Motor neuron (in vitro differentiated cells): ENCODE measurements at places on chromosomes 5 and 9. TPM values are rescaled to one million over a fixed set of nuclear protein-coding genes. Genes with fewer than 3 reads are reported as not detected.
A peak's percentile ranks its signal among the peaks of the same experiment; 100 is the strongest.

The ZCCHC7 gene
- 28.6 and 31.3 TPM in 2 replicates for total RNA-seq

The C5orf58 gene
- 12.2 and 15.0 TPM in 2 replicates for total RNA-seq

The CEP78 gene
- 21.8 and 22.2 TPM in 2 replicates for total RNA-seq

The BARX1 gene
- total RNA-seq, result not detected in 2 replicates

The TPPP gene
- 2.1 and 2.2 TPM in 2 replicates for total RNA-seq

The SLC46A2 gene
- total RNA-seq, result 0.15 and 0.22 TPM in 2 replicates

The FBP2 gene
- total RNA-seq, result 0.39 TPM in 1 of 2 replicates, not detected in the other

The FOXD4 gene
- 0.63 and 0.77 TPM in 2 replicates for total RNA-seq

The PCDHB8 gene
- total RNA-seq, result 3.2 and 4.4 TPM in 2 replicates

DNA sequence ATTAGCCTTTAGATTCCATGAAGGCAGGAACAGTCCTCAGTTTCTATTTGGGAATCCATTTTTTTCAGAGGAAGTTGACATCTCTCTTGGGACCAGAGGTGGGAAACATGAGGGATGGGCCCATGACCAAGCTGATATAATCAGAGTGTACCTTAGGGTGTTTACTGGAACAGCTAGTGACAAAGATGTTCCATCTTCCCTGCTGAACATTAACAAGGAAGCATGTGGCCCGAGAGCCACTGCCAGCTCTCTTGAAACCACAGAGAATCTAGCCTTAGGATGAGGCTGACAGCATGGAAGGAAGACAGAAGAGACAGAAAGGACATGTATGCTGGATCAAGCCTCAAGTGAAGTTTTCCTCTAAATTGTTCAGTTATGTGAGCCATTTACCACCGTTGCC is 16.0 kb downstream of the AQP3 start:
- no peak for ATAC-seq

DNA sequence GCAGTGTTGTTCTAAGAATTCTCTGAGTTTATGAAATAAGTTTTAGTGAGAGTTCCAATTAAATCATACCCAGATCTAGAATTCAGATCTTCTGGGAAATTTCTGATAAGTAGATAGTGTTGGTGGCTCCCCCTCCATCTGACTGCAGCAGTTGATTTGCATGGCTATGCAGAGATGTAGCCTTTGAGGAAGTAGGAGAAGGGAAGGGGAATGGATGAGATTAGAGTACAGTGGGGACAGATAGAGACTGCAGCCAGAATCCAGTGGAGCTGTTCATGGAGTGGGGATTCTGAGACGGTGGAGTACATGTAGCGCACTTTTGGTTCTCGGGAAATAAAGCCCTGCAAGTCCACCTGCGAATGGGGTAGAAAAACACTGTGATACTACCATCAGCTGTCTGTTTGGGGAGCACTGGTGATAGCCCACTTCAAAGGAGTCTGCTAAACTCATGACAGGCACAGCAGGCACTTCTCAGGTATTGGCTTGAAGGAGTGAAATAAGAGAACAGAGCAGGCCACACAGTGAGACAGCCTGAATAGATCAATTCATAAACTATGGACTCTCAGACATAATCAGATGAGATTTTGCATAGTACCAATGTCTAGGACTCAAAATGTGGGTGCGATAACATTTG is 96.8 kb downstream of the ALDH1A1 start:
- no peak for ATAC-seq

- no peak for ATAC-seq
These were observed 138.1 kb upstream of the TLE4 start for GRCh38 chr9:79433703-79434102.

DNA sequence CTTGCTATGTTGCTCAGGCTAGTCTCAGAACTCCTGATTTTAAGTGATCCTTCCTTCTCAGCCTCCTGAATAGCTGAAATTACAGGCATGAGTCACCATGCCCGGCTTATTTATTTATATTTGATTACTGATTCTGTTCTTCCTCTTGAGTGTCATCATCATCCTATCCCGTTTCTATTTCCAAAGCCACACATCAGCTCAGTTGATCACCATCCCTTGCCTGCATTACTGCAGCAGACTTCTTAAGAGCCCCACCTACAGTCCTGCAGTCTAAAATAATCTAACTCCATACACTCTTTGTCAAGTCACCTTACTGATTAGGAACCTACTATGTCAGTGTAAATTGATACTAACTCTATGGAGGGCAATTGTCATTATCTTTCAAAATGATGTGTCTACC is 138.9 kb upstream of the RAI14 start:
- ATAC-seq, result no peak

- no peak for ATAC-seq
These were observed 34.4 kb downstream of the RABGAP1 start for GRCh38 chr9:122975196-122975595.

DNA sequence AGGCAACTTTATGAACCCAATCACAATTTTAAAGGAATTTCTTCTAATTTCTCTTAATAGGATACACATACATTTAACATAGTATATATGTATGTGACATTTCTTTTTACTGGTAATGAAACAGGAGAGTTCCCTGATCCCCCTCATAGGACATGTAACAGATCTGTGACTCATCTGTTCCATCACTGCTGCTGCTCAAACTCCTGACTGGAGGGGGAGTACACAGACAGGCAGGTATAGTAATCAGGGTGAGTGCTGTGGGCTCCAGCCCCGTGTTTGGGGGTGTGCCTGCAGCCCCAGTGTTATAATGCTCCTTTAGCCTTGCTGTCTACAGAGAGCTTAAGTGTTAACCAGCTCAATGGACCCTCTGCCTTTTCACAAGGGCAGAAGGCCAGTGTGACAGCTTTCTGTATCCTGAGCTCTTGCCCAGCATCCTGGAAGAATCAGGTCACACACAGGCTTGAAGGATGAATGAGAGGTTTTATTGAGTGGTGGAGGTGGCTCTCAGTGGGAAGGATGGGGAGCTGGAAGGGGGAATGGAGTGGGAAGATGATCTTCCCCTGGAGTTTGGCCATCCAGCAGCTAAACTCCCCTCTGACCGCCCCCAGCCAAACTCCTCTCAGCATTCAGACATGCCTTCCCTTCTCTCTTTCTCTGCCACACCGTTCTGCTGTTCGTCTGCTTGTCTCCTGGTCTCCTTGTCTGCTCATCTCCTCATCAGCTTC is 161.3 kb downstream of the ZNF608 start:
- ATAC-seq, result no peak

DNA sequence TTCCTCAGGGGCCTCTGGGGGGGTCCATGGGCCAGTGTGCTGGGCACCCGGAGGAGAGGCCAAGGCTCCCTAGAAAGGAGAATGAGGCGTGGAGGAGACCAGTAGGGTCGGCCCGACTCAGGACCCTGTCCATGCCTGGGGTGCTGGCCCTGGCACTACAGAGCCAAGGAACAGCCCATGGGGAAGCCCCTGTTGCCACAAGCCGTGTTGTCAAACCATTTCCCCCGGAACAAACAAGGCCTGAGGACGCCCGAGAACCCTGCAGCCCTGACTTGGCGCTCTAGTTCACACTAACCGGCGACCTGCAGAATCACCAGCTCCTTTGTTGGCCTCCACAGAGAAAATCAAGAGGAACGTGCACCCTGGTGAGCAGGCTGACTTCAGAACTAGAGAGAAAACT is 41.6 kb upstream of the SLC12A7 start:
- no peak for ATAC-seq

- ATAC-seq, result no peak
These were observed 318.4 kb downstream of the ARL15 start for GRCh38 chr5:53991942-53992341.

GRCh38 chr5:50763846-50764245 is 97.4 kb downstream of the PARP8 start:
- no peak for ATAC-seq

GRCh38 chr9:135530146-135530545 is 8.9 kb downstream of the LCN1 start:
- ATAC-seq, result no peak

- ATAC-seq, result peak; percentile 88
These were observed 813.3 kb upstream of the WWC1 start for GRCh38 chr5:167478188-167478587.

DNA sequence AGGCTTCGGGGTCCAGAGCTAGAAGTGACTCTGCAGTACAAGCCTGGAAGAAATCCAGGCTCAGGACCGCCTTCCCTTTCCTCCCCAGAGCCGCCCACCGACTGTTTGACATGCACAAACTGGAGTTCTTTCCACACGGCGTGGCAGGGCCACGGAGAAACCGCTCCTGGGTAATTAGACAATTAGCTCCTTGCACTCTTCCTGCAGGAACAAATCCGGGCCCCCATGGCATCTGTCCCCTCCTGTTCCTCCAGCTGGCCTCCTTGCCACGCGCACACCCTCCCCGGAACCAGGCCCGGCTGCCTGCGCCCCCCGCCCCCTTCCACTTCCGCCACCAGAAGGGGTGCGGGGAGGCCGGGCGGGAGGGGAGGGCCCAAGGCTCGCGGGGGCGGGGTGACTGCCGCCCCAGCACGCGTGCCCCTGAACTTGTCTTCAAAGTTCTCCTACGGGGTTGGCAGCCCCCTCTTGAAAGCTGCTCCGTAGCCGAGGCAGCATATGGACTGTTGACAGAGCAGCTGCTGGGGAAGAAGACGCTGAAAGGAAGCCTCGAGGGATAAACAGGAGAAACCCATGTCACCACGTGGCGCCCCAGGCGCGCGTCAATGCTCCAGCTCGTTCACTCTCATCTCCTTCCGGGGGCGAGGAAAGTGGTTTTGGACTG is 74.3 kb downstream of the SEC61B start:
- no peak for ATAC-seq

DNA sequence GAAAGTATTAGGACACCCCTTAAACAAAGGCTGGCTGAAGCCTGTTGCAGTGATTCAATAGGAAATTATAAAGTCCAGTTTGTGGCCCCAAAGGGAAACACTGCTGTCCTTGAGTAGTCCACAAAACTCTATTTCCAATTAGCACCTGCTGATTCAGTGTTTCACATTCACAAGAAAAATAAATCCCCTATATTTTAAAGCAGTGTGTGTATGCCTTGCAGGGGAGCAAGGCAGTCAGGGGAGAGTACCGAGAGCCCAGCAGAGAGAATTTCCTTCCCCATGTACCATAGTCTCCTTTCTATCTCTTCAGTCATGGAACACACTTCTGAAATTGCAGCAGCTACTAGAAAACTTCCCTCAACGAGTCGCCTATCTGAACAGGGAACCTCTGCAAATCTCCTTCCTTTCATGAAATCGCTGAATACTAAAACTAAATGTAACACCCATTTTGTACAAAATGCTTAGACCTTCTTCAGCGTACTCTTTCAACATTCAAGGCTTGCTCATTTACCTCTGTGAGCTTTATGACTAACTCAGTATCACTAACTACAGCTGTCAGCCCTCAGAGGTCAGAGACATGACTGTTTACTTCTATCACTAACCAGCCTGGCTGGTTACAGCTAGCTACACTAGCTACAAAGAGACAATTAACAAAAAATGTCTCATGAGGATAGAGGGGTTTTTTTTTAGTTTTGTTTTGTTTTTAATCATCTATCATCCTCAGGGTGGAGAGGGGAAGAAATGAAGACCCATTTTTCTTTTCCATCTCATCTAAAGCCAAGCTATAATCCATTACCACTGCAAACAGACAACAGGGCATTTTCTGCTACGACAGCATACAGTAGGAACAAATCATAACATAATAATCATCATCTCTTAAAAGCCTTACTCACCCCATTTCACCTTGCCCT is 188.7 kb downstream of the EBF1 start:
- peak; percentile 16 for ATAC-seq

GRCh38 chr5:86115164-86115563 is 502.6 kb upstream of the COX7C start:
- no peak for ATAC-seq

- ATAC-seq, result peak; percentile 78
These were observed 490.9 kb downstream of the GADD45G start for GRCh38 chr9:90095682-90096081.

DNA sequence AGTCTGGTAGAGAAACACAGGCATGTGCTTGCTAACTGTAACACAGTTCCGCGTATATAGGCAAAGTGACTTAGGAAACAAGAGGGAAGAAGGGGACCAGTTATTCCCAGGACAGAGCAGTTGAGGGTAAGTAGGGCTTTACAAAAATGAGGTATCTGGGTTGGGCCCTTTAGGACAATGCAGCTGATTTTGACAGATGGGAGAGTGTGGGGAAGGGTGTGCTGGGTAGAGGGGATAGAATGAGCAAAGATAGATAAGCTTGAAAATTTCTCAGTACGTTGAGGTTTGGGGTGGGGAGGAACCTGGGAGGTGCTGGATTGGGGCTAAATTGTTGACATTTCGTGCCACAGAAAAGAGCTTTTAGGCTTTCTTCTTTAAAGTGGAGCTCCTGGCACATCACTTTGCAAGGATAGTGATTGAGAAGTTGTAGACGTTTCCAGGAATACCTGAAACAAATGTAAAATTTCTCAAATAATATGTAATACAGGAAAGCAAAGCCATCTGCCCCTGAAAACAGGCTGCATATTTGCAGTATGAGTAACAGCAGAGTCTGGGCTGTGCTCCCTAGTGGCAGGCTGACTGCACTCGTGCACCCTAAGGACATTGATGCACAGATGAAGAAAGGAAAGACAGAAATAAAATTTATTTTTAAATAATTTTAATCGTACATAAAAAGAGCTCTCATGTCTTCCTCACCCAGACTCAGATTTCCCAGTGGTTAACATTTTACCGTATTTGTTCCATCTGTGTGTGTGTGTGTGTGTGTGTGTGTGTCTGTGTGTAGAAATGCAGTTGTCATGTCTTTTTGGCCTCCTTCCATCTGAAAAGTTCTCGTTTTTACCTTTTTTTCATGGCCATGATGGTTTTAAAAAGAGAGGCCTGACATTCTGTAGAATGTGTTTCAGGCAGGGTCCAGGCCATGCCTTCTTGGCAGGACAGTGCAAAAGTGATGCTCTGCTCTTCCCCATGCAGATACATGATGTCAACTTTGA is 144.9 kb upstream of the DMRT1 start:
- ATAC-seq, result peak; percentile 77
